ENCODE measurements at places on chromosomes 13 and 19.

DNA sequence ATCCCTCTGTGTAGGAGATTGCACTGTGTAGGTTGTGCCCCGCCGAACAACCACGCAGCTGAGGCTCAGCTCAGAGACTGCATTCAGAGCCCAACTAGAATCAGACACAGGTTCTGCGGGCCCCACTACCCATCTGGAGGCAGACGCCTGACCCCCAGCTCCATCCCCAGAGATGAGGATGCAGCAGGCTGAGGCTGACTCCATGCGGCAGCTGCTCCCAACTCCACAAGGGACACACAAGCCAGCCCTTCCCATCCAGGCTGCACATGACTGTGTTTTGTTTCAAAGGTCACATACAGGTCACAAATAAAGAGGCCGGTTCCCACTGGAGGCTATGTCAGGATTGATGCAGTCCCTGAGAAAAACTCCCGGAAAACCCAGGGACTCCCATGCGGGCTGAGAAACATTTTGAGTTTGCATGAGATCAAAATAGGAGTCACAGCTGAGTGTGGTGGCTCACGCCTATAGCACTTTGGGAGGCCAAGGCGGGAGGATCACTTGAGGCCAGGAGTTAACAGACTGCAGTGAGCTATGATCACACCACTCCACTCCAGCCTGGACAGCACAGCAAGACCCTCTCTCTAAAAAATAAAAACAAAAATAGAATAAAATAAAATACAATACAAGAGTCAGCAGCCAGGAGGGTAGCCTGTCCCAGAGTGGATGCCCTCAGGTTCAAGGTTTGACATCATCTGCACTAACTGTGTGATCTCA lies 14.0 kb downstream of the ELL start:
- no peak for DNase-seq

GRCh38 chr13:20418953-20419352 lies 106.7 kb downstream of the CRYL1 start:
- no peak for DNase-seq

DNA sequence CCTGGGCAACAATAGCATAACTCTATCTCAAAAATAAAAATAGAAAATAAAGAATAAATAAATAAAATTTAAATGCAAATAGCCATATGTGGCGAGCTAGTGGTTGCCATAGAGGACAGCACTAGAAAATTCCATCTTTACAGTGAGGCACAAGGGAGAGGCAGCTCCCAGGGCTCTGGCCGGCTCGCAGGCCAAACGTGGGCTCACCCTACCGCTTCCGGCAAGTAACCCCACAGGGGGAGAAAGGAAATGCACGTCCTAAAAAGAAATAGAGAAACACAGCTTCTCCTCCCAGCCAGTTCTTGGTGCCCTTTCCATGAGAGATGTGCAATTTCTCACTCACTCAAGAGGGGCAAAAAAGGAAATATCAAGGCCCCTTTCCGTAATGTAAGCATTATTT lies 12.4 kb upstream of the GRWD1 start:
- no peak for DNase-seq

DNA sequence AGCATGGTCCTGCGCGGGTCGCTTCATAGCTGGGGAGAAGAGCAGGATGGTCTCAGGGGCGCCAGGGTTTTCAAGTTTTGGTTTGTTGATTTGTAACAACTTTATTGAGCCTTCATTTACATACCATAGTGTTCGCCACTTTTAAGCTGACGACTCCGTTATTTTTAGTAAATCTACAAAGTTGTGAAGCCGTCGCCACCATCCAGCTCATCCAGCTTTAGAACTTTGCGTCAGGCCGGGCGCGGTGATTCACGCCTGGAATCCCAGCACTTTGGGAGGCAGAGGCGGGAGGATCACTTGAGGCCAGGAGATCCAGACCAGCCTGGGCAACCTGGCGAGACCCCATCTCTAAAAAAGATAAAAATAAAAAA lies 404 bp downstream of the C19orf44 start:
- no peak for DNase-seq

DNA sequence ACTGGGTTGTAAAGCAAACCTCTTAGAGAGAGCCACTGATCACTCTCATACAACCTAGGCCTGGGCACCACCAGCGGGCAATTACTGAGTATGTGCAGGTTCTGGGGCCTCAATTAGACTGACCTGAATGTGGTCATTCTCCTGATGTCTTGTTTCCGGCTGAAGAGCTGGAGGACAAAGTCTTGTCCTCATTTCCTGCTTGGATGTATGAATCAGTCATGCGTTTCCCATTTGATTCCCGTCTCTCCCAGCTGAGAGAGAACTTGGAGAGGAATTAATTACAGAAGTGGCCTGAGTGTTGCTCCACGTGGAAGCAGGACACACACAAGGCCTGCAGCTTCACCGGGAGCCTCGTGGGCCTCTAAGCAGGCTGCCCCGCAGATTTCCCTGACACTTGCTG lies 799.3 kb upstream of the ARGLU1 start:
- no peak for DNase-seq

GRCh38 chr13:71516521-71516920 lies 350.5 kb downstream of the DACH1 start:
- no peak for DNase-seq

- DNase-seq, result no peak
These were observed 3.8 kb upstream of the ABCA7 start for GRCh38 chr19:1035998-1036621.

DNA sequence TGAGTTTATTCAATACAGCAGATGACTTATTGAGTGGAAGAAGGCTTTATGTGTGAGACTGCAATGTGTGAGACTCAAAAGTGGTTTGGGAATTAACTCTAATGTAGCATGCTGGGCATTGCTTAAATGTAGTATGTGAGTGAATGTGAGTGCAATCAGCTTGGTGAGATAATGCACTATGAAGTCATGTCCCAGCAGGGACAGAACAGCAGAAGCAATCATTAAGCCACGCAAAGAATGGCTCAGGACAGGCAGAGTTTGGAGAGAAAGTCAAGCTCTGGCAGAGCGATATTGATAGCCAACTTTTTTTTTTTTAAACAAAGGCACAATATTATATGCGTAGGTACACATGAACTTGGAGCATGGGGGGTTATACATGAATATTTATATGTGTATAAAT lies 597.7 kb downstream of the GPC6 start:
- no peak for DNase-seq

DNA sequence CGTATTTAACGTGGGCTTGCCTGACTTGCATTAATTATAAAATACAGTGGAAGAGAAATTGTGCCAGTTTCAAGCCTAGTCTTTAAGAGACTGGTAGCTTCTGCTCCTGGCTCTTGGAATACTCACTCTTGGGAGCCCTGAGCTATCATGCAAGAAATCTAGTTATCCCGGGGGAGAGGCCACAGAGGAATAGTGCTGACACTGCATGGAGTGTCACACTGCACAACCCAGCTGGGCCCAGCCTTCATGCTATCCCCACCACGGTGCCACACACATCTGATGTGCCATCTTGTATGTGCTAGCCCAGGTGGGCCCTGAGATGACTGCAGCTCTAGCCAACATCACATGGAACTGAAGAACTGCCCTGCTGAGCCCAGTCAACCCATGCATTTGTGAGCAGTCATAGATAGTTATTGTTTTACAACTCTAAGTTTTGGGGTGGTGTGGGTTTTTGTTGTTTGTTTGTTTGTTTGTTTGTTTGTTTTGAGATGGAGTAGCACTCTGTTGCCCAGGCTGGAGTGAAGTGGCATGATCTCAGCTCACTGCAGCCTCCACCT lies 8.3 kb downstream of the MAMSTR start:
- no peak for DNase-seq

GRCh38 chr13:35909837-35910540 lies 221.2 kb downstream of the DCLK1 start:
- DNase-seq, result no peak

DNA sequence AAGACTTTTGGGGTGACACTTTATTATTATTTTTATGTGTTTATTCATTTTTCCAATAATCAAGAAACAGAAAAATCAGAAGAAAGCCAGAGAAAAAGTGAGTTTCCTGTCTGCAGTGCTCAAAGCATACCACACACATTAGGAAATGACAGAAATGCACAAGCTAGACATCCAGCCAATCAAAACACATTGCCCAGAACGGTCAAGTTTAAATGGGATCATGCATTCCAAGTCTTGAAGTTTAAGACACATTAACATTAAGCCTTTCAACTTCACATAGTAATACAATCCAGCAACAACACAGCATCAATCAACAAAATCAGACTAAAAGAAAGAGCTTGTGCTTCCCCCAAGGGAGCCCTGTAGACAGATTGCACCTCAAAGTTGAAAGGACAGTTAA lies 28.7 kb upstream of the MEDAG start:
- DNase-seq, result no peak

GRCh38 chr13:26606631-26607030 lies 49.1 kb downstream of the WASF3 start:
- DNase-seq, result no peak

GRCh38 chr19:34601071-34601470 lies 75.9 kb downstream of the SCGB2B2 start:
- DNase-seq, result no peak

DNA sequence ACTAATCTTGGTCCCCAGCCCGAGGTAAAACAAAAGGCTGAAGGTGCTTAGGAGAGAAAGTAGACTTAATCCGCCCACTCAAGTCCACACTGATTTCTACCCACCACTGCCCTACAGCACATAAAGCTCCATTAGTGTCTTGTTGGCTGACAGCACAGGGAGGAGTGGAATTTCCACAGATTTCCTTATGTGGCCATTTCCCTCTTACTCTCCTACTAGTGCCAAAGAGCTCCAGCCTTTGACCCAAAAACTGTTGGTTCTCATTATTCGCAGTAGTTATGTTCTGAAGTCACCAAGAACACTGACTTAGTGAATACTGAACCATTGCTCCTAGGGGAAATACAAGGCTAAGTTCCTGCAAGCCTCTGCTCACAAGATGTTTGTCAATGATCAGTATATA lies 61.2 kb downstream of the RAB20 start:
- DNase-seq, result no peak

GRCh38 chr19:46924874-46925547 lies 64.2 kb downstream of the ARHGAP35 start:
- DNase-seq, result no peak

DNA sequence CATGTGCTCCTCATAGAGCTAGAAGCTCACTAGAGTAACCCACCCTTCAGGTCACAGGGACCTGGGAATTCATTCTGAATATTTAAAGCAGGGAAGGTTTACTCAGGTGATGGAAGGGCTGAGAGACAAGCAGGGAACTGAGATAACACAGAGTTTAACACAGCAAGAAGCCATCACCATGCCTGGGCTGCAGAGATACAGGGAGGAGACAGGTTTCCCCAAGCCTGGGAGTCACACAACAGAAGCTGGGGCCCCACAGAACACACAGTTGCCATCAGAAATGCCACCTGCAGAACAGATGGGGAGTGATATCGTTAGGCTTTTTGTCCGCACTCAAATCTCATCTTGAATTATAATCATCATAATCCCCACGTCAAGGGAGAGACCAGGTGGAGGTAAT lies 7.9 kb upstream of the CYSLTR2 start:
- no peak for DNase-seq

GRCh38 chr19:12564016-12564664 lies 12.9 kb upstream of the ZNF564 start:
- DNase-seq, result peak; percentile 51

All from smooth muscle cell of the brain vasculature (primary cell).